ENCODE measurements at places on chromosomes 7 and 10. TPM values are rescaled to one million over a fixed set of nuclear protein-coding genes. Genes with fewer than 3 reads are reported as not detected.

ZNF736 gene
- total RNA-seq, result 6.5 TPM

AMPH gene
- total RNA-seq, result 3.1 TPM

APBB1IP gene
- 0.37 TPM for total RNA-seq

FOXI2 gene
- total RNA-seq, result not detected

TUBAL3 gene
- total RNA-seq, result not detected

KMT2C gene
- 9.7 TPM for total RNA-seq

PPP1R9A gene
- 0.25 TPM for total RNA-seq

GRCh38 chr10:104613406-104613805, 27.7 kb upstream of the SORCS3 start:
- DNase-seq, result peak; percentile 3

DNA sequence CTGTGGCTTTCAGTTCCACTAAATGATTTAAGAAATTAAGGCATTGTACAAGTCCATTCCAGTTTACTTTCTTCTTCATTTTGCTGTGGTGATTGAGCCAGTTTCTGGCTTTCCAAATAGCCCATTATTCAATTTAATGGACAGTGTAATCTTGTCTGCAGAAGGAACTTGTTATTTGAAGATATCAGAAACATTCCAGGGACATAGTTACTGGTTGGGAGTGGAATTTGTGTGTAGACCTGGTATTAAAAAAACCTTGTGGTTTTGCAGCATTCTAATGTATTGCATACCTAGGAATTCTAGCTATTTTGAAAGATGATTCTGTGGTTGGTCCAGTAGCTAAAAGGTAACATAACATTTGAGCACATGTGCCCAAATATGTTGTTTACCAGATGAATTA, 72.2 kb downstream of the MCU start:
- DNase-seq, result peak; percentile 82

- DNase-seq, result peak; percentile 45
These were observed 28.5 kb downstream of the ZMIZ1 start for GRCh38 chr10:79097021-79097872.

- DNase-seq, result no peak
These were observed 9.0 kb downstream of the GUSB start for GRCh38 chr7:65972976-65973375.

GRCh38 chr7:24975644-24976260, 4.2 kb downstream of the OSBPL3 start:
- DNase-seq, result no peak

DNA sequence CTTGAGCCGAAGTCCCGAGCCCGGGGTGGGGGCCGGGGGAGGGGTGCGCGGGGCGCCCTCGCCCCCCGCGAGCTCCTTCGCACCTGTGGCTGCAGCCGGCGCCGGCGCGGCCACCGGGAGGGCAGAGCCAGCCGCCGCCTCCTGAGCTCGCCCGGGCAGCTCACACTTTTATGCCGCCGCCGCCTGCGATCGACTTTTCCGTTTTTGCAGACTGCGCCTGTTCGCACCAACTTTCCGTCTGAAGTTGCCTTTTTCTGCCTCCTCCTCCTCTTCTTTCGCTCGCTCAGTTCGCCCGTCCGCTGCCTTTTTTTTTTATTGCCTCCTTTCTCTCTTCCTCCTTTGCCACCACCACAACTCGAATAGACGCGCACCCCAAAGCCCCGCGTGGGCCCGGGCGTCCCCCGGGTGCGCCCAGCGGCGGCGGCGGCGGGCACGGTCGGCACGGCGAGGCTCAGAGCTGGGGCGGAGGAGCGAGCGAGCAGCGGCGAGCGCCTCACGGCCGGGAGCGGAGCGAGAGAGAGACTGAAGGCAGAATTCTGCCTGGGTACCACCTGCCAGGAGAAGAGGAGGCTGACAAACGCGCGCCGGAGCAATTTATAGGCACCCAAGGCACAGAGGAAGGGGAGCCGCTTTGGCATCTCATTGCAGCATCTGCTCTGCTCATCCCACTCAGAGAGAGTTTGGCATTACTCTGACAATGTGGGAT, at the start of gene C1QL3:
C1QL3 (minus strand) TSS at position 569 of the 706 bp plus-strand sequence. CDS start 814 bp downstream, outside the sequence.
- peak; percentile 0 for DNase-seq

- DNase-seq, result no peak
These were observed 42.1 kb downstream of the FOXL3 start for GRCh38 chr7:332020-332517.

DNA sequence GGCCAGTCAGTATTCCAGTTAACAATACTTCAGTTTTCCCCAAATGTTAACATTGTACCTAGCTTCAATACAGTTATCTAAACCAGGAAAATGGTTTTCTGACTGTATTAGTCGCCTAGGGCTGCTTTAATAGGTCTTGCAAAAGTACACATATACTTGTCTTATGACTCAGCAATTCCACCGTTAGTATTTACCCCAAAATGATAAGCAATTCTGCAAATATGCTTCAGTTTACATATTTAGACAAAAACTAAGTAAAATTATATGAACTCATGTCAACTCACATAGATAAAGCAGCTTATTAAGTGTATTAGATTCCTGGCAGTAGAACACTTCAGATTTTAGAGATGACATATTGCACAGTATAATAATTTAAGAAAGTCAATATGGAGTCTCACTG, 363.3 kb downstream of the ARL4A start:
- DNase-seq, result peak; percentile 63

DNA sequence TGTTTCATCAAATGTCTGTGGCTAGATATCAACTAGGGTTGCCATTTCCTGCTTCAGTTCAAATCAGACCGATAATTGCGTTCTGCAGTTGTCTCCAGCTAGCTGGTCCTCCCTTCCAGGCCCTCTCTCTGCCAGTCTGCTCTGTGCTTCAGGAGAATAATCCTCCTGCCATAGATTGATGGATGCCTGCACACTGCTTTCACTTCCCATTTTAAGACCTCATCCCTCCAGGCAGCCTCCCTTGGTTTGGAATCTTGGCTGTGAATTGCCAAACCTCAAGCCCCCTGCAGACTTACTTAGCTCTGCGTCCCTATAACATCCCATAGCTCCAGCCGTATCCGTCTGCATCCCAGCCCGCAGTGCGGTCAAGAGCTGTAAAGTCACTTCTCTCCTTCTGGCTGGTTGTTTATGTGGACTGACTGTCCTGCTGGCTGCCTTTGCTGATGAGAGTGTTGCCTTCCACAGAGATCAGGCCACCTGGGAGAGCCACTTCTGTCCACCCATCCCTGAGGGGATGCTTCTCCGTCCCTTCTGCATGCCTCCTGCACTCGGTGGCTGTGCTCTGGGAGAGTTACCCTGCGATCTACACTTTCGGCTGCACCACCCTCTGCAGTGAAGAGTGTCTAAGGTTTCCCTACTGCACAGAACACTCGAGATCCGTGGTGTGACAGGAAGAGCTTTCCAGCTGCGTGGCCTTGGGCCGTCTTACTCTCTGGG, 22.4 kb upstream of the KLF6 start:
- peak; percentile 26 for DNase-seq

All from M059J (cell line).